Stimulated activated CD4-positive, alpha-beta T cell treated with anti-CD3 and anti-CD28 coated beads, Interleukin-2, amount 100 ng/mL, for 4 hours (primary cell): ENCODE measurements at places on chromosomes 3 and 15.

- DNase-seq: no peak
These were observed 156.6 kb downstream of the SMAD6 start for GRCh38 chr15:66858423-66859207.

DNA sequence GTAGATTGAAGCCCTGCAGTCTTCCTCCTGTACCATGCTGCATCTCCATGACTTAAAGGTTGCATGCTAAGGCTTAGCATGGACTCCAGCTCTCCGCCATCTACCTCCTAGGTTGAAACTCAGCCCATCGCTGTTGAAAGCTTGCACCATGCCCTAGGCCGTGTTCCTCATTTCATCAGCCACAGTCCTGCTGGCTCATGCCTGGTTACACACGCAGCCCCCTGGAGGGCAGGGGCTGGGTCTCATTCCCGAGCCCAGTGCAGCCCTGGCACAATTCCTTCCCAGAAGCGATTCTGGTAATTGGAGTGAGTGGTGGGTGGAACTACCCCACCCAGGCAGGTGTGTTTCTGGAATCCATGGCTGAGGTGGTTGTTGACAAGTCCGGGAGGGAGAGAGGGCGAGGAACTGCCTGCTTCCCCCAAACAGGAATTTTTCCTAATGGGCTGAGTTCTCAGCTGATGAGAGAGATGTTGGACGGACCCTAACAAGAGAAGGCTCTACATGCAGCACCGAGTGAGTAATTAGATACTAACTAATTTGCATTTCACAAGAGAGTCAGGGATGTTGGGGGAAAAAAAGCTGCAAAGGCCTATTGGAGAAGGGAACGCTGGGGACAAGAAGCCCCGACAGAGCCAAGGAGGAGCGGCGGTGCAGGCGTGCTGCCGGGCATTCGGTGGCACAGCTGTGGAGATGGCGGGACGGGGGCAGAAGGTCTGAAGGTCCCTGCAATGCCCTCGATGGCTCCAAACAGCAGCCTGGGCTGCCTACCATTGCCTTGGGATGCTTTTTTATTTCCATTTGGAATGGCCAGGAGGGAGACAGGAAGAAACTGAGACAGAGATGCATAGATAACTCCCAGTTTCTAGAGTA, 92.3 kb upstream of the TLE3 start:
- no peak for DNase-seq

- no peak for DNase-seq
These were observed 8.6 kb downstream of the MAP3K13 start for GRCh38 chr3:185371306-185372074.

DNA sequence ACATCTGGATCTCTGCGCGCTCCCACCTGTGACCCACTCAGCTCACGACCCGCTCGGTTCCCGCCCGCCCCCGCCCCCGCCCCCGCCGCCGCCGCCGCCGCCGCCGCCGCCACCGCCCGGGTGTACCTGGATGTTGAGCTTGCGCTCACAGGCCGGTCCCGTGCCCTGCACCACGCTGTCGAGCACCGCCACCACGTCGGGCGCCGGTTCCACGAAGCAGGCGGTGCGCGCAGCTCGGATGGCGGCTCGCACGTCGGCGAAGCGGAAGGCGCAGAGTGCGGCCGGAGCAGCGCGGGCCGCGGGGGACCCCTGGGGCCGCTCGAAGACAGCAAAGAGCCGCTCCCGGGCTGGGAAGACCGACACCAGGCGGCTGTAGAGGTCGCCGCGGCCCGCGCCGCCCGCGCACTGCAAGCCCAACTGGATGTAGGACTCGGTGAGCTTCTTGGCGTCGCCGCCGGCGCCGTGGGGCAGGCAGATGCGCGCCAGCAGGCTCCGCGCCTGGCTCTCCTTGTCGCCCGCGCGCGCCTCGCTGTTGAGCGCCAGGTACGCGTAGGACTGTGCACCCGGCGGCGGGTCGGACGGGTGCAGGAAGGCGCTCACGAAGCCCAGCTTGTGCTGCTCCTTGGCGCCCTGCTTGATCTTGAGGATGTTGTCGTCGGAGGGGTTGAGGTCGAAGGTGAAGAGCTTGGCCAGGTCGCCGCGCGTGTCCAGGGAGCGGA, 1.1 kb downstream of the PLXND1 start:
- DNase-seq: peak; percentile 17

GRCh38 chr3:100072326-100073048, 41.8 kb downstream of the FILIP1L start:
- no peak for DNase-seq

- no peak for DNase-seq
These were observed 317.5 kb upstream of the SGO1 start for GRCh38 chr3:20503394-20504082.

- DNase-seq: no peak
These were observed 56.9 kb downstream of the CEP152 start for GRCh38 chr15:48754011-48754410.

- DNase-seq: no peak
These were observed 91.9 kb downstream of the NAALADL2 start for GRCh38 chr3:174951034-174951433.

- DNase-seq: no peak
These were observed 421.1 kb downstream of the ZBTB20 start for GRCh38 chr3:114725966-114726365.

DNA sequence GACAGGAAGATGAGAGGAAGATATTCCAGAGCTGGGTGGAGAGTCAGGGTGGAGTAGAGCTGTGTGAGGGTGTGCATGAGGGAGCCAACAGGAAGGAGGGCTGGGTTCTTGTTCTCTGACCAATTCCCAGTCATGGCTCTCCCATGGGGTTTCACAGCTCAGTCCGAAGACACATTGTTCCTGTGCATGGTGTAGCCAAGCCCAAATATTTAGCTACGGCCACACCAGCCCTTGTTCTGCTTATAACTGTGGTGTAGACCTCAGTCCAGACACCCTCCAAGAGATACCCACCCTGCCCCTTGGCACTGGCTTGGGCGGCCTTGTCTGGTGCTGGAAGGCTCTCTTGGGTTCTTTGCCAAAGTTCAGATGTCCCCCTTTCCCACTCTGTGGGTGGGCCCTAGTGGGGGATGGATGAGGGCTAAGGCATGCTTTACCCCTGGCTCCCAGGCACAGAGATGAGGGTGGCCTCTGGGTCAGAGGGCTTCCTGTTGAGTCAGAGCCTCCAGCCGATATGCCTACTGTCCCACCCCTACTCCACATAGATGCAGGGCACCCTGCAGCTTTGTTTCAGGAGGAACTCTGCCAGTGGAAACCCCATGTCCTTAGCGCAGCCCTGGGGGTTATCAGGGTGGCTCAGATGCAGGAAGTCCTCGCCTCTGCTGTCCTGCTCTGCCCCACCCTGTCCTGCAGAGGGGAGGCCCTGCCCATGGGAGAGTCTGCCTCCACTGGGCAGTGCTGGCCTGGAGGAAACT, 271.2 kb upstream of the CTDSPL start:
- DNase-seq: no peak

- peak; percentile 67 for DNase-seq
These were observed 38.2 kb downstream of the TGFBR2 start for GRCh38 chr3:30644615-30645014.

GRCh38 chr3:50157827-50158529, 2.9 kb downstream of the SEMA3F start:
- no peak for DNase-seq

DNA sequence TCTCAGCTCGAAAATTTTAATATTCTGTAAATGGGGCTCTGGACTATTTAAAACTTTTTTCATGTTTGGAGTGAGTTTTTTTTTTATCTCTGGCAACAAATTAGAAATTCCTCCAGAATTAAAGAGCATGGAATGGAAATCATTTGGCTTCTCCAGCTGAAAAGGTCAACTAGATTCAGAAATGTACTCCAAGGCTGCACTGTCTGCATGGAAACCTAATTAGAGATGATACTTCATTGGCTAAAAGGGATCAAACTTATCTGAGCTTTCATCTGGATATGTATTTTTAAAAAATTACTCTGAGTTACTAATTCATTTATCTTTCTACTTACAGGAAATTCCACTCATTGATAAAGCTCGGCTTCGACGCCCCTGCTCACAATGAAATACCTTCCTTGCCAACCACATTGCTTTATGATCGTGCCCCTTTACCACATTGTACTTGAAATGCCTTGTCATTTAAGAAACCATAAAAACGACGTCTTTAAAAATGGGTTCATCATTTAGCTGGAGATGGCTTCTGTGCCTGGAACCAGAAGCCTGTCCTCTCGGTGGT, 285.5 kb upstream of the ICE2 start:
- no peak for DNase-seq

DNA sequence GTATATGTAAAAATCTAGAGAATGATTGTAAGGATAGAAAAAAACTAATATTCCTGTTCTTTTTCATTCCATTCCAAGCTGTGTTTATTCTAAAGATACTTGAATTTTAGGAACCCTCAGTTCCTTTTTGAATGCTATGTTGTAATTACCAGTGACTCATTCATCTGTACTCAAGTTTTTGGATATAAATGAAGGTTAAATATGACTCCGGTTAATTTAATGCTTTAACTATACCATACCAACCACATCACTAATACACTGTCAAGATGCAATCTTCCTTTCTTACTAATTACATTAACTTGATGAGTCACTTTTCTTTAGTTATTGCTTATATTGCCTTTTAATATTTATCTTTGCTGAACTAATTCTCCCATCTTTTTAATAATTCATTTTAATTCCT, 68.8 kb upstream of the ZNF148 start:
- no peak for DNase-seq

DNA sequence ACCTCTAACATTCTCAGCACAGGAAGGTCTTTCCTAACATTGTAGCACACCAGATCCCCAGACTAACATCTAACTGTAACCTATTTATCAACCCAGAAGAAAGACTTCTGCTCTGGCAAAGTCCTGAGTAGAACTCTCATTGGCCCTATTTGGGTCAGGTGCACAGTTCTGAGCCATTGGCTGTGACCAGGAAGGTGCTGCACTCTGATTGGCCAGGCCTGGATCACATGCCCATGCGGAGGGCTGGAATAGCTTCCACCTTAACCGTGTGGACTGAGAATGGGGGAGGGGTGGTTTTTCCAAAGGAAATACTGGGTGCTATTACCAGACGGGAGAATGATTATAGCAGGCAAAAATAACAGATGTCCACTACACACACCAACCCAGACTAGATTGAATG, 11.5 kb downstream of the FEZF2 start:
- no peak for DNase-seq

DNA sequence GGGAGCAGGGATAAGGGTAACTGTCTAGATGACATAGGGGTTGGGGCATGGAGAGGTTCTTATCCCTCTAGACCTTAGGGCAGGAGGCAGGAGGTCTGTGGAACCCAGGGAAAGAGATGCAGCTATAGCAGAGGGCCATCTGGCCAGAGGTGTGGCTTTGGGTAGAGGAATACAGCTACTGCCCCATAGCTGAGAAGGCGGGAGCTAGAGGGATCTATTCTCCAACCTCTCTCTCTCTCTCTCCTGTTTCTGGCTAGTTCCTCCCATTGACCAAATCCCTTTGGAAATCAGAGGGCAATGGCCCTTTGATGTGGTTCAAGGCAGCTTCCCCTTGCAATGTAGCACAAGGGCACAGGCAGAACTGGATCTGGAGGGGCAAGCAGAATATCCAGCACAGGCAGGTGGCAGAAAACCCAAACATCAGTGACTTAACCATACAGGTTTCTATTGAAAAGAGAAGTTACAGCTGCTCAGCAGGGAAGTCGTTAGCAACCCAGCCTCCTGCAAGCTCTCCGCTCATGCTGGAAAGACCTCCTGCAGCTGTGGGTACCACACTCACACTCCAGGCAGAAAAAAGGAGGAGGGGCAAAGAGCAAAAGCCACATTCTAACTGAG, 22.3 kb upstream of the LMOD3 start:
- no peak for DNase-seq

DNA sequence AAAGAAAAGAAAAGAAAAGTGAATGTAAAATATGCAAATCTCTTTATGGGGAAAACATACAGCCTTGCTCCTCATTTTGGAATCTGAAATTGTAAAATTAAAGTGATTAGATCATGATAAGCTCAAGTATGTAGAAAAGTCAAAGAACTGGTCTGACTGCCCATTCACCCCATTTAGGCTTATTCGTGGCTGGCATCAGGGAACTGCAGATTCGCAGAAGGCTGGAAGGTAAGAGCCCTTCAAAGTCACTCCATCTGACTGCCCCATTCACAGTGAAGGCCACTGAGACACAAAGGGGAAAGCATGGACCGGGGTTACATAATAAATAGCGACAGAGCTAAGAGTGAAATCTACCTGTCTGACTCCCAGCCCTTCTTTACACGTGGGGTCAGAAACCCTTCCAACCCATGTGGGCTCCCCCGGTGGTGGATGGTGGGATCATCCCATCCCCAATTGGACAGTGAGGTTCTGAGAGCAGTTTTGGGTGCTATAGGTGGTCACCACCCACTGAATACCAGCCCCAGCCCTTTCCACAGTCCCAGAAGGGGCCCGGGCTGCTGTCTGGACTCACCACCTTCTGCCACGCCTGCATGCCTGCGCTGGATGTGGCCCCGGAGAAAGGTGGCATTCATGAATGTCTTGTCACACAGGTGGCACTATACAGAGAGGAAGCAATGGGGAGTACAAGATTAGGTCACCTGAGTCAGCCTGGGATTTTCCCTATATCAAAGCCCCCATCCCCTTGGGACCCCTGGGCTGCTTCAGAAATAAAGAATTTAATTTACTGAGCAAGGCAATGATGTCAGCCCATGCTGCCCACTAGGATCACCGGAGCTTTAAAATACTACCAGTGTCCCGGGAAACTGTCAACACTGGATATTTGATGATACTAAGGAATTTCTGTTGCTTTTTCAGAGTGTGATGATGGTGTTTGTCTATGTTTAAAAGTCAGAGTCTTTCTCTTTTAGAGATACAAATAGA, 17.9 kb downstream of the DZIP1L start:
- DNase-seq: no peak

- no peak for DNase-seq
These were observed 133.6 kb downstream of the CD47 start for GRCh38 chr3:107956991-107957900.

- DNase-seq: no peak
These were observed 511.3 kb downstream of the OCA2 start for GRCh38 chr15:27587810-27588209.

DNA sequence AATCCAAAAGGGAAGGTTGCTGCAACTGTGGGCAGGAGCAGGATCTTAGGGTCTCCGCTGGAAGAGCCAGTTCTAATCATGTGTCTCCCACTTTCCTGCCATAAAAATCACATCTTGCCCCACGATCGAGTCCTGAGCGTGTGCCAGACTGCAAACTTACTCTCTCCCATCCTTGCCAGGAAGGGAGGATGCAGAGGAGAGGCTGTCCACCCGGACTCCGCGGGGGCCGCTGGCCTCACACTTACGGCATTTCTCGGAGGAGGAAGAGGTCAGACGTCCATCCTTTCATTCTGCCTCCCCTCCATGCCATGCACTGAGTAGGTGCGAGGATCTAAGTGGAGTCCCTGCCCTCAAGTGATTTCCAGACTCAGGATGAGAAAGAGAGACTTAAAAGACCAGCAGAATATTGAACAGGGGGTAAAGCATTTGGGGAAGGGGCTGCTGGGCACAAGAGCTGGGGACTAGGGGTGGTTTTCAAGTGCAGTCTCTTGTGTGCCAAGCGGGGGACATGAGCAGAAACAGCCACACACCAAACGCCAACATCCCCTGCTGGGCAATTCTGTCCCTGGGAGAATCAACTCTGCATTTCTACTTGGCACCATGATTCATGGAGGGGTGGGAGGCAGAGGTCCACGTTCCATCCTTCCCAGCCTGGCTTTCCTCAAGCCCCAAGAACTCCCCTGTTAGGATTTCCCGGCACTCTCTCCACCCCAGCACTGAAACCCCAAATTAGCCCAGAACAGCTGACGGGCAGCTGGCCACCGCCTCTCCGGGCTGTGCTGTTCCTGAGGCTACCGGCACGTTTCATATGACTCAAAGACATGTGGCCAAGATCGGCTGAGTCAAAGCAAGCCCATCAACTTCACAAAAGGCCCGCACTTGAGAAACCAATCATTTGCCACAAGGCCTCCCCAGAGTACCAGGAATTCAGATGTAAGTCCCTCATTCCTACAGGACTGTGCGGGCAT, 11.6 kb downstream of the OXTR start:
- DNase-seq: no peak
